ENCODE measurements at places on chromosomes 7 and 10.

- no peak for DNase-seq
Observed at GRCh38 chr7:47721670-47722069, 139.8 kb upstream of the TNS3 start.

GRCh38 chr10:132366006-132366405 lies 31.0 kb upstream of the PWWP2B start:
- no peak for DNase-seq

DNA sequence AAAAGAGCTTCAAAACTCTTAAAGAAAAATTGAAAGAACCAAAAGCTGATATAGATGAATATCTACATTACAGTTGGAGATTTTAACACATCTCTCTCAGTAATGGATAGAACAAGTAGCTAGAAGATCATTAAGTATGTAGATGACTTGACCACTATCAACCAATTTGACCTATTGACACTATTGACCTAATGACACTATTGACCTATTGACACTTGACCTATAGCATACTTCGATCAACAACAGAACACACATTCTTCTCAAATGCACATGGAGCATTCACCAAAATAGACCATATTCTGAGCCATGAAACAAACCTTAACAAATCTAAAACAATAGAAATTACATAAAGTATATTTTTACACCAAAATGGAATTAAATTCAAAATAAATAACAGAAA lies 22.3 kb downstream of the GIMAP5 start:
- no peak for DNase-seq

DNA sequence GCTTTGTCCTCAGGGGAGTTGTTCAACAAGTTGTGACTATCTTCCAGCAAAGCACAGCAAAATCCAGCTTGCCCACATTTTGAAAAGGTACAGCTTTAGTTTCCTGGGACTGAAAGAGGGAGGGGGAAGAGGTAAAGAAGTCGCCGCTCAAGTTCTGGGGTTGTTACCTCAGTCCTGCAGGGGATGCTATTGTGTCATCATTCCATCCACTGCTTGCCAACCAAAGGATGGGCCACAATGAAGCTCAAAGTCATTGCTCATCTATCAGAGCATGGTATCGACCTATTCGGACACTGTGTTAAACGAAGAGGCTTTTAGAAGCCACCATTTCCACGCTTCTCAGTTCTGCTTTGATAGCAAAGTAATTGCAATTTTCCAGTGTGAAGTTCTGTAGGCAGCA lies 34.3 kb downstream of the NPY start:
- no peak for DNase-seq

Measured in nucleus accumbens (tissue), 56 donors.